ENCODE measurements at places on chromosomes 6 and 20.

DNA sequence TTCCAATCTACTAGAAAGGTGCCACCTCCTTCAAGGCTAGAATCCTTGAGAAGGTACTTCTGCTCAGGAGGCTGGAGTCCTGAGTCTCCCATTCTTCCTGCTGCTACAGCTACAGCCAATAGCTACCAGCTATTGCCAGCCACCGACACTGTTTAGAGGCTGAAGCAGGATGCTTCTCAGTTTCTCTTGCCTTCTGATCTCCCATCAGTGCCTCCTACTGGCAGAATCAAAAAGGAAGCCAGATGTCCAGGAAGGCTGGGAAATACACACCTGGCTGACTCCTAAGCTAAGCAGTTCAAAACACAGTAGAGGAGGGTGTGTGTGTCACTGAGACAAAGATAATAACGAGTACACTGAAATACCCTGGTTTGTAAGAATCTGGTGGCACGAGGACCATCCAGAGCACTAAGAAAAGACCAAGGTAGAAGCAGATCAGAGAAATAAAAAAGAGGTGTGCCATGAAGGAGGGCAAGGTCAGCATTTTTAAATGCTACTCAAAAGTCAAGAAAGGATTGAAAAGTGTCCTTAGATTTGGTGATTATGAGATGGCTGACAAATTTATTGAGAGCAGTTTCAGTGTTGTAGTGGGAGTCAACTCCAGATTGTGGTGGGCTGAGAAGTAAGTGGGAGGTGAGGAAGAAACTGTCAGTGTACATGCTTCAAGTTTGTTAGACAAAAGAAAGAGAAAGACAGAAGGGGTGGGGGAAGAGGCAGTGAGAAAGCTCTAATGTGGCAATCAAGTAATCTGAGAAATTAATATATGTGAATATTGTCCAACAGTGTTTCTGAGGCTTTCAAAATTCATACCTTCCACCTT lies 2.3 kb upstream of the HLA-DMA start:
- no peak for DNase-seq

GRCh38 chr20:23403751-23404150 lies 17.5 kb downstream of the NAPB start:
- DNase-seq, result no peak

DNA sequence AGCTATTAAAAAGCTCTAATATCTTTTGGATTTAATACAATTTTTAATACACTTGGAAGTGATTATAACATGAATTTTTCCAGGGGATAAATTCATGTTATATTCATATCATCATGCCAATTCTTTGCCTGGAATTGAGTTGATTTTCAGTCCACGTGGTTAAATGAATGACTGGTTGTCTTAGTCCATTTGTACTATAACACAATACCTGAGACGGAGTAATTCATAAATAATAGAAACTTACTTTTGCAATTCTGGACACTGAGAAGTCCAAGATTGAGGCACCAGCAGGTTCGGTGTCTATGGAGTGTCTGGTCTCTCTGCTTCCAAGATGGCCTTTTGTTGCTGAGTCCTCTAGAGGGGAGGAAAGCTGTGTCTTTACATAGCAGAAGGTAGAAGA lies 66.2 kb upstream of the TRDN start:
- no peak for DNase-seq

- no peak for DNase-seq
Observed at GRCh38 chr20:50331469-50332363, 141.1 kb downstream of the CEBPB start.

- DNase-seq, result no peak
Observed at GRCh38 chr6:167345348-167345747, 20.5 kb downstream of the TTLL2 start.

DNA sequence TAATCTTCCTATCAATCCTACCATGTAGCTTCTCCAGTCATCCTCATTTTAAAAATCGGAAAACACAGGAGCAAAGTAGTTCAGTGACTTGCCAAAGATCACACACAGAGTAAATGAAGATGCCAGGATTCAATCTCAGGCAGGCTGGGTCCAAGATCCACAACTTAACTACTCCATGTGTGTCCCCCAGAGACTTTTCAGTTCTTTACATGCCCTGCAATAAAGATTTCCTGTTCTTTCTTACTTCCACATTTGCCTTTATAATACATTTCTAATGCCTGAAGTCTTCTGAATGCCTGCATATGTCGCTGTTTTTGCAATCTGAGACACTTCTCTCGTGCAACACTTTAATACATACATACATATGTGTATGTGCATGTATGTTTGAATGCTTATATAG lies 121.7 kb upstream of the MARCKS start:
- no peak for DNase-seq

- DNase-seq, result peak; percentile 56
Observed at GRCh38 chr20:38221119-38221589, 39.4 kb downstream of the KIAA1755 start.

DNA sequence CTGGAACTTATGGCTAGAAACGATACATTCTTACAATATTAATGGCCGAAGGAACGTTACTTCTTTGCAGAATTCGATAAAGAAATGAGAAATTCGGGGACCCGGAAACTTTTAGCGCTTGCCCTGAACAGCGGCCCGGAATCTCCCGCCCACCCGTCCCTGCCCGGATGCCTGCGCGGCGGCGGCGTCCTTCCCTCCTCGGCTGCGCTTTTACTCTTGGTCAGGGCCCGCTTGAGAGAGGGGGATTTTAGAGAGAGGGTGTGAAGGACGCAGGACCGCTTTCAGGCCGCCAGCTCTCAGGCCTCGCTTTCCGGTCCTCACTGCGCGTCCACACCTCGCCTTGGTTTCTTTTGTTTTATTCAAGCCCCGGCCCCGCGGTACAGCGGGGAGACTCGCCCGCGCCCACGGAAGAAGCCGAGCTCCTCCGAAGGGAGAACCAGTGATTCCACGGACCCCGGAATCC lies 243.7 kb downstream of the ARID1B start:
- peak; percentile 42 for DNase-seq

- no peak for DNase-seq
Observed at GRCh38 chr20:57809661-57810172, 99.9 kb upstream of the PMEPA1 start.

GRCh38 chr20:32184961-32185603 lies 22.5 kb downstream of the PLAGL2 start:
- no peak for DNase-seq

DNA sequence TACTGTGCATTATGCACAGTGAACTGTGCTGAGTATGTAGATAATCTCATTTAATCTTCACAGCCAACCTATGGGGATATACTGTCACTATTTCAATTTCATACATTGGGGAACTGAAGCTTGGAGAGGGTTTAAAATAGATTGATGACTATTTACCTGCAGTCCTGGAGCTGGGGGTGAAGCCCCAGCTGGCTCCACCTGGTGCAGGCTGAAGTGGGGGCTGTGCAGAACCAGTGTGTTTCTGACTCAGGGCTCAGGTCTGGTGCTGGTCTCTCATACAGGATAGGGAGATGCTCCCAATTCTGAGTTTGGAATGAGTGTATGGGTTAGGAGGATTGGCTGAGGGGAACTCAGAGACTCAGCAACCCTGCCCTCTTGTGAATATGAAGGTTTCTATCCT lies 176.1 kb upstream of the CEP162 start:
- DNase-seq, result no peak

DNA sequence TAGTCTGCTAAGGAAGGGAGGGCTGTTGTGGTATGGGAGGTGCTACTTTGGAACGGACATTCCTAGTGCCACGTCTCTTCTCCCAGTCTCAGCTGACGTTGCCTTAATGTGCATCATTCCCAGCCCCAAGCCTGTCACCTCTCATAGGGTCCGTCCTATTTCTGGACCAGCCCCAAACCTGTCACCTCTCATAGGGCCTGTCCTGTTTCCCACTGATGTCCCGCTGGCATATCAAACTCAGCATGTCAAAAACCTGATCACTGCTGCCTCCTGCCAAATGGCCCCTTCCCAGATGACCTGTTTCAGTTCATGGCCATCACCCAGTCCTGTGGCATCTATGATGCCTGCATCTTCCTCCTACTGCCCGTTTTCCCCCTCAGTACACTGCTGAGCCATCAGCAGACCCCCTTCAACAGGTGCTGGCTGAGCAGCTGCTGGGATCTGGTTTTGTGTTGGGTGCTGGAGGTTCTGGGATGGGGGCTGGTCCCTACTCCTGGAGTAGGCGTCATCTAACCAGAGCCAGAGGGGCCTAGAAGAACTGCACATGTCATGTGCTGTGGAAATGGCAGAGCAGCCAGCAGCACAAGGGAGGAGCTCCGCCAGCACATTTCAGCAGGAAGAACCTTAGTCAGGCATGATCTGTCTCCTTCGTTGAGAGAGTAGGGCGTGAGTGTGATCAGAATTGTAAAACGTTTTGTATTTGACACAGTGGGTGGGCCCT lies 3.3 kb downstream of the ENTPD6 start:
- no peak for DNase-seq

DNA sequence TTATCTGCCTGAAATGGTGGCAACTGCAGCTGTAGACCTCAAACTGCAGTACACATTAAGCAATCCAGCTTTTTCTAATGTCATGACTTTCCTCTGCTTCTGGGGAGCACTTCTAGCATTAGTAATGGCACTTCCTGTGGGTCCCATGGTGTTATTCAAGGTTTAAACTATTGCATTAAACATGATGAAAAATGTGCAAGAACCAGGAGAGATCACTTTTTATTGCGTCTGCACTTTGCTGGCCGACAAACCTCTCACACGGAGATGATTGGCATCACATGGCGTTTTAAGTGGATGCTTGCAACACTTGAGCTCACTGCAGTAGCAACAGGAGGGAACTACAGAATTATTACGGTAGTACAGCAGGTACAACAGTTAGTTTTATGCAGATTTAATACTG lies 148.4 kb downstream of the HIVEP2 start:
- no peak for DNase-seq

- no peak for DNase-seq
Observed at GRCh38 chr6:45462190-45463134, 84.7 kb upstream of the SUPT3H start.

DNA sequence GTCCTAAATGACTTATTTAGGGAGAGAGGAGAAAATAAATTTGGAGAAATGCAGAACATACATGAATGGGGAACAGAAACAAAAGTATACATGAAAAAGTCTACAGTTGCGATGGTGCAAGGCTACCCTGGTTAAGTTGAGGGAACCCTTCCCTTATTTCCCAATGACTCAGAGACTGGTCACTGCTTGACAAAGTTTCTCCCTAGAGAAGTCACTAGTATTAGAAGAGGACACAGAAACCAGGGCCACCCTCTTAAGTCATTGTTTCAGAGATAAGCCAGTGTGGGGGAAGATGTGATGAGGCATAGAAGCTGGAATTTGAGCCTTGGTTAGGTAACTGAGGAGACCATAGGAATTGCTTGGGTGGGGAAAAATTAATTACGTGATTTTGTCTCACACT lies 24.4 kb upstream of the EDN1 start:
- no peak for DNase-seq

GRCh38 chr6:17276766-17277165 lies 4.4 kb upstream of the RBM24 start:
- no peak for DNase-seq

- DNase-seq, result no peak
Observed at GRCh38 chr20:47764154-47764733, 21.0 kb downstream of the SULF2 start.

- DNase-seq, result no peak
Observed at GRCh38 chr20:30499123-30499522, 758.3 kb upstream of the DEFB115 start.

GRCh38 chr6:57085471-57085870 lies 4.5 kb upstream of the ZNF451 start:
- DNase-seq, result no peak

GRCh38 chr20:22544462-22544861 lies 39.9 kb downstream of the FOXA2 start:
- DNase-seq, result no peak

DNA sequence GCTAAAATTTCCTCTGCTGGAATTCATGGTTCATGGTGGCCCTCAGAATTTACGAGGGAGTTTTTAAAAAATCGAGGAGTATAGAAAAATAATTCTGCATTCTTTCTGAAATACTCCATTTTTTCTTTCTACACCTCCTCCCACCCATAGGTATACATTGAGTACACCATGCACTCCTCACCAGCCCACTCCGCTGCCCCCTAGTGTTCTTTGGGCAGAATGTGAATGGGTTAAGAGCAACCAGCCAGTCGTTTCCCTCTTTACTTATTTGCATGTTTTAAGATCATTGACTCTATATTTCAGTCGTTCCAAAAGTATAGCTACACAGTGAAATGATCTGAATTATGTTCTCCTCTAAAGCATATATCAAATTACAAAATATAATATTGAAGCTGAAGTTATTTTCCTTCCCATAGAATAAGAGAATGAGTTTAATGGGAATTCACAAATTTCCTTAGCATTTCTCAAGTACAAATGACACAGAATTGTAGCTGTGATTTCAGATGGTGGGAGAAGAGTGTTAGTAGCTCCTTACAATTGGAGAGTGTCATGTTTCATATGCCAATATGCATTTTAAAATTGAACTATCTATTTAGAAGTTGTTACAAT lies 977.7 kb upstream of the SLC35B3 start:
- no peak for DNase-seq

DNA sequence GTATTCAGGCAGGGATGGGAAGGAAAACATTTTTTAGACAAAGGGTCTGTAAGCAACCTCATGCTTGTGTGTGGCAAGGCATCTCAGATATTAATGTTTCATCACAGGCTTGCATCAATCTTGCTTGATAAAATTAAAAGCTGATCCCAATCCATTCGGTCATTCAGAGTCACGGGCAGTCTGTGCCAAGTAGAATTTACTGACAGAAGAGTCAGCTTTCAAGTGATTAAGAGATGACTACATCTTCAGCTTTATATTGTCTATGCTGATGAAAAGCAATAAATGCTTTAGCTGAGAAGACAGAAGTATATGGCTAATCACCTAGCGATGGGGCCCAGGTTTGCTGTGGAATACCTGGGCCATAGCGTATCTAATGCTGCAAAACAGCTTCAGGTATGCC lies 3.5 kb downstream of the PLEKHG1 start:
- DNase-seq, result no peak

DNA sequence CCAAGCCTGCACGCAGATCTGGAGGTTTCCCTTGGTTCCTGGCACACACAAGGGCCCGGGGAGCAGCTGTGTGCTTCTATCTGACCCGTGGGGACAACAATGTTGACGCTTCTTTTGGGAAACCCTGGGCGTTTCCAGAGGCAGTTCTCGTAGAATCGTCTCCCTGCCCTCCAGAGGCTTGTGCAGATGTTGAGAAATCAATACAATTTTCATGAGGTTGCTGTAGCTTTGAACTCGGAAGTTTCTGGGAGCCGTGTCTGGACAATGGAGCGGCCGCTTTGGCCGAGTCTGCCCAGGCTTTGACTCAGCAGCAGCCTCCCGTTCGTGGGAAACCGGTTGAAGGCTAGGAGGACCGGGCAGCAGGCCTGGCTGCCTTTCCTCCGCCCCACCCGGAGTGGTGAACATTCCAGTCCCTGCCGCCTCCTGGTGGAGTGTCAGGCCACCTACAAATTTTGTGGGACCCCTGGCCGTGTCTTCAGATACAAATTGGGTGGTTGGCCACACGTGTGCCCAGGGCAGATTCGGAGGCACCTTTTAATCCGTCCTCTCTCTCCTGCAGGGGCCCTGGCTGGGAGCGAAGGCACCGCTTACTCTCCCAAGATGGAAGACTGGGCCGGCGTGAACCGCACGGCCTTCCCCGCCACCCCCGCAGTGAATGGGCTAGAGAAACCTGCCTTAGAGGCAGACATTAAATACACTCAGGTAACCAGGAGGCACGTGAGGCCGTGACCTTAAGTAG lies 2.7 kb downstream of the PAX1 start:
- no peak for DNase-seq

Measured in CD4-positive, alpha-beta T cell (primary cell).